Body of pancreas (tissue), 4 donors: ENCODE measurements at places on chromosomes 13 and 19.
A peak's percentile ranks its signal among the peaks of the same experiment; 100 is the strongest.

DNA sequence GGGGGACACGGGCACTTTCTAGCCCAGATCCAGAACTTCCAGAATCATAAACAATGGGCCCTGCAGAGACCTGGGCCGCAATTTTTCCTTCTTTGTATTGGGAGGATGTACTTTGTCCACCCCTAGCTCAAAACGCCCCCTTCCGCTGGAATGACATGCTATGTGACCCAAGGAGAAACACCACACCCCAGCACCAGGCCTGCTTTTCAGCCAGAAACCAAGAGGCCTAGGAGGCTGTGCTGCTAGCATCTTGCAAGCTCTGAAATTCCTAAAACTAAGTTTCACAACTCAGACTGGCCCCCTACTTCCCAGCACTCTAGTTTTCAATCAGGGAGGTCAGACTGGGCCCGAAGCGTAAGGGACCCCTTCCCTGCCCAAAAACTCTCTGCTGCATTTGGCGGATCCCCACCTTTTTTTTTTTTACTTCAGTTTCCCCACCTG is 538 bp downstream of the LSM4 start:
- DNase-seq: no peak

DNA sequence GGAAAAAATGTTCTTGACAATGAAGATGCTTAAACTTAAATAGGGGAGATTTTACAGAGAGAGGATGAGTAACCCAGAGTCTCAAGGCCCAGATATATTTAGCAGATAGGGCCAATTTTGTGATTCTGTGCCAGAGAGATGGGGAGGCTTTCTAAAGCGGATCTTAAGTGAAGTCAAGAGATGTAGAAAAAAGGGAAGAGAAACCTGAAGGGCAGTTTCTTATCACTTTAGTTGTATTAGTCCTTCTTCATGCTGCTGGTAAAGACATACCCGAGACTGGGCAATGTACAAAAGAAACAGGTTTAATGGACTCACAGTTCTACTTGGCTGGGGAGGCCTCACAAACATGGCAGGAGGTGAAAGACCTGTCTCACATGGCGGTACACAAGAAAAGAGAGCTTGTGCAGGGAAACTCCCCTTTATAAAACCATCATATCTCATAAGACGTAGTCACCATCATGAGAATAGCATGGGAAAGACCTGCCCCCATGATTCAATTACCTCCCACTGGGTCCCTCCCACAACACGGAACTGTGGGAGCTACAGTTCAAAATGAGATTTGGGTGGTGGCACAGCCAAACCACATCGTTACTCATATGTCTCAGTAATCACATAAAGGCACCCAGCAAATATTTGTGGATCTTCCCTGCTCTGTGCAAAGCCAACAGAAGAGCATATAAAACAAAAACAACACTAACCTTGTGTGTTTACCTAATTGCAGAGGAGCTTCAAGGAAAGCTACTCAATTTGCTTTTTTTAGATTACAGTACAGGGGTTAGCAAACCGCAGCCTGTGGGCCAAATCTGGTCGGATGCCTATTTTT is 102.6 kb upstream of the MYCBP2 start:
- no peak for DNase-seq

DNA sequence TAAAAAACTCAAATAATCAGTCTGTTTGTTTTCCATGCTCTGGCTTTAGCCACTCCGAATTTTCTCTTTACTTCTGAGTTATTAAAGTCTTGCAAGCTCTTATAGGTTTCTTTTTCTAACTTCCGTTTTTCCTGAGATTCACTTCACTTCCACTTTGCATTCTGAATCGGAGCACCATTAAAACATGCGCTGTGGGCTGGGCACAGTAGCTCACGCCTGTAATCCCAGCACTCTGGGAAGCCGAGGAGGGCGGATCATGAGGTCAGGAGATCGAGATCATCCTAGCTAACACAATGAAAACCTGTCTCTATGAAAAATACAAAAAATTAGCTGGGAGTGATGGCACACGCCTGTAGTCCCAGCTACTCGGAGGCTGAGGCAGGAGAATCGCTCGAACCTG is 357.9 kb downstream of the SLITRK6 start:
- DNase-seq: no peak

GRCh38 chr19:23868630-23869029 is 46.1 kb upstream of the ZNF726 start:
- no peak for DNase-seq

DNA sequence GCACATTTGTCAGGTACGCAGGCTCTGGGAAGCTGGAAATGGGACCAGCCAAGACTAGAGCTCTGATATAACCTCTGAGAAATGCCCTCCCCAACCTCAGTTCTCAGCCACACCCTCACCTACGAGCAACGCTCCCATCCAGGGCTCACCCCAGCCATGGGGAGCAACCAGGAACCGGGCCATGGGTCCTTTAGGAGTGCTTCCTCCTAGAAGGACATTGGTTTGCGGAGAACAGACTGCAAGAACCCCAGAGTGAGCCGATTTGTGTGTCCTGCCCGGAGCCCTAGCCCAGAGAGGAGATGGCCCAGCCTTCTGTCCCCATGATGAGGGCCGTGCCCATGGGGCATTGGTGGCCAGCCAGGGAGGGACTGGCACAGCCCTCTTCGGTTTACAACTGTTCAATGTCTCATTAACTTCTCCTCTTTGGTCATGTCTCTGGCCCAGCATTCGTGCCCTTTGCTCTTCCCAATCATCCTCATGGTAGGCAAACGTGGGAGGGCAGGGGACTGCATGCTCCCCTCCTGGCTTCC is 32.9 kb upstream of the IGSF23 start:
- DNase-seq: no peak

GRCh38 chr19:45403272-45403671 is 1.6 kb downstream of the PPP1R13L start:
- no peak for DNase-seq

DNA sequence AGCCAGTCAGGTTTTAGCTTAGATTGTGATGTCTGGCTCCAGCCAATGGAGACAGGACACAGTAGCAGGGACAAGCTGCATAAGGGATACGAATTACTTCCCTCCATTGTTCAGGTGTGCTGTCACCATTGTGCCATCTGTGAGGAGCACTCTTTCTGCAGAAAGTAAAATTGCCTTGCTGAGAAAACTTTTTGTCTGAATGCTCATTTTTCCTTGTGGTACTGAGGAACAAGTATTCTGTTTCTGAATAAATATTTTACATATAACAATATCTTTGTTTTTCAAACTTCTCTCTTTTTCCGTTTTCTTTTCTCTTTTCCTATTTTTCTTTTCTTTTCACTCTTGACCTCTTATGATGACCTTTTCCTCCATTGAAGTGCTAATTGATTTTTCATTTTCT is 10.2 kb downstream of the SLC10A2 start:
- no peak for DNase-seq

DNA sequence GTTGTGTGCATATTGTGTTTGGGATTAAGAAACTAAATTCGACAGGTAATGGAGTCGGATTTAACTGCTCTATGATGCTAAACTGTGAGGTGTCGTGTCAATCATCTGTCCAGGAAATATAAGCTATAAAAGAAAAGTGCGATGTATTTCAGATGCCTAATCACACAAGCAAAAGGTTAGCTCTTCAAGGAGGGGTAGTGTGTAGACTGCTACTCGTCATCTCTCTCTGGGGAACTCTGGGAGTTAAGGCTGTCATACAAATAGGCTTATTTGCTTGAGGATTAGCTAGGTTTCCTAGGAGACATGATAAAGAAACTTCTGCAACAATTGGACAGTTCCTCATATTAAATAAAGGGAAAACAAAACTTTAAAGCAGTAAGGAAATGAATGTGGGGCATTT is 462.1 kb downstream of the OLFM4 start:
- no peak for DNase-seq

DNA sequence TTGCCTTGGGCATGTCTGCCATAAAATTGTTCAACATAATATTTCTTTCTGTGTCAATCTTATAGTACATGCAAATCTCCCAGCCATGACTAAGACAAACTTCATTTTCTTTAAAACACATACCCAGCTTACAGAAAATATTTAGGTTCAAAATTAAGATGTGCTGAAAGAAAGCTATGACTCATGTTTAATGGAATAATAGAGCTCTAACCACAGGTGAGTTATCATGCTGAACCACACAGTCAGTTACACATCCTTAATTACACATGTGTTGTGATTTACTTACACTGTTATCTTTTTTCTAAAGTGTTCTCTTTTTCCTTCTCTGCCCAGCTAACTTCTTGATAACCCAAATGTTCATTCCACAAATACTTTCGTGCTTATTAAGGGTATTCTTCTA is 1831.2 kb downstream of the OLFM4 start:
- DNase-seq: no peak

- no peak for DNase-seq
These were observed 64.6 kb upstream of the RAP2A start for GRCh38 chr13:97369261-97369893.

DNA sequence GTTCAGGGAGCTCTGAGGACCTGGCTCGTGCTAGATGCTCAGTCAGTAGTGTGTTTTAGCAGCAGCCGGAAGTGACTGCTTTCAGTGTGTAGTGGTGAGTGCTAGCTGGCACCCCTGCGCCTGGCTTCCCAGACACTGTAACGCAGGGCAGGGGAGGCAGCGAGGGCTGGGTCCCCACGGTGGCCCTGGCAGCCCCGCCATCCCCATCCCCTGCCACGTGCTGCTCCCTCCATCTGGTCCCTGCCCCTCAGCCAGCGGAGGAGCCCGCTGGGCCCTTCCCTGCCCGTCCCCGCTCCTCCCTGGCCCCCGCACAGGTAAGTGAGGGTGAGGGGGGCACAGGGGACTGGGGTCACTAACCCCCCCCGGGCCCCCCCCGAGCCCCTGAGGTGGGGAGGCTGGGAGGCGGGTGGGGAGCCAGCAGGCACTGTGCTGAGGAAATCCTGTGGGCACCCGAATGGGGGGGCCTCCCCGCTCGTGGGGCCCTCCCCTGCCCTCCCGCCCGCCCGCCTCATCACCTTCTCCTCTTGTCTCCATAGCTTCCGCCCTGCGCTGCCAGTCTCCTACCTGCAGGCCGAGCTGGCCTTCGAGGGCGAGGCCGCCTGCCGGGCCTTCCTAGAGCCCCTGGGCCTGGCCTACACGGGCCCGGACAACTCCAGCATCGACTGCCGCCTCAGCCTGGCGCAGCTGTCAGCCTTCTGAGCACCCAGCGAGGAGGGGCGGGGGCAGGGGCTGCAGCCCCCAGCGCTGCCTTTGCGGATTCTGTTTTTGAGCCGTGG is 3.2 kb downstream of the LENG9 start:
- no peak for DNase-seq

DNA sequence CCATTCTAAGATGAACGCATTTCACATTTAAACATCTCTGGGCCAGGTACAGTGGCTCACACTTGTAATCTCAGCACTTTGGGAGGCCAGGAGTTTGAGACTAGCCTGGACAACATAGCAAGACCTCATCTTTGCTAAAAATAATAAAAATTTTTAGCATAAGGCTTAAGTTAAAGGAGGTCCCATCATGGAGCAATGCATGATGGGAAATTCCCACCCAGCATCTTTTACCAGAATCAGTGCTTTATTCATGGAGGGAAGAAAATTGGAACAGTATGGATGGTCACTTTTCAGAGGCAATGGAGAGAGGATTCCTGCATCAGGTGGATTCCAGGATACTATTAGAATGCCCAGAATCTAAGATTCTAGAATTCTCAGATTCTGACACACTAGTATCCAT is 3.8 kb upstream of the KLK8 start:
- no peak for DNase-seq

- DNase-seq: no peak
These were observed 3.9 kb downstream of the PRRG2 start for GRCh38 chr19:49585023-49585422.

GRCh38 chr13:101757446-101758039 is 305.1 kb downstream of the ITGBL1 start:
- no peak for DNase-seq

DNA sequence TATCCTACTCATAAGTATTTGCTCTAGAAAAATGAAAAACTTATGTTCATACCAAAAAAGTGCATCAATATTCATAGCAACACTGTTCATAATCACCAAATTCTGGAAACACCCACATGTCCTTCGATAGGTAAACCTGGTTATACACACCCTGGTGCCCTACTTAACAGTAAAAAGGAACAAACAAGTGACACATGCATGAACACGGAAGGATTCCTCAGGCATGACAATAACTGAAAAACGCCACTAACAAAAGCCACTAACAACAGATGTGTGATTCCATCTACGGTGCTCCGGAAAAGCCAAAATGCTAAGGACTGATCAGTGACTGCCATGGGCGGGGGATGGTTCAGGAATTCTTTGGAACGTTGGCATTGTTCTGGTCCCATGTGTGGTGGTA is 65.5 kb downstream of the STK24 start:
- no peak for DNase-seq

DNA sequence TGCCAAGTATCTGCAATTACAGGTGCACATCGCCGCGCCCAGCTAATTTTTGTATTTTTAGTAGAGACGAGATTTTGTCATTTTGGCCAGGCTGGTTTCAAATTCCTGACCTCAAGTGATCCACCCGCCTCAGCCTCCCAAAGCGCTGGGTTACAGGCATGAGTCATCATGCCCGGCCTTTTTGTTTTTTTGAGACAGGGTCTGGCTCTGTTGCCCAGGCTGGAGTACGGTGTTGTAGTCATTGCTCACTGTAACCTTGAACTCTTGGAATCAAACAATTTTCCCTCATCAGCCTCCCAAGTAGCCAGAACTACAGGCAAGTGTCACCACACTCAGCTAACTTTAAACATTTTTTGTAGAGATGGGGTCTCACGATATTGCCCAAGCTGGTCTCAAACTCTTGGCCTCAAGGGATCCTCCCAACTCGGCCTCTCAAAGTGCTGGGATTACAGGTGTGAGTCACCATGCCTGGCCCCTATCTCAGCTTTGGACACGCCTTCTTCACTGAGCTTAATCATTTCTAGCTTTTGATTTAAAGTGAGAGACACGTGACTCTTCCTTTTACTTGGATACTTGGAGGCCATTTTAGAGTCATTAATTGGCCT is 4.0 kb upstream of the IRGC start:
- no peak for DNase-seq

GRCh38 chr13:113813749-113814434 is 50.0 kb downstream of the GAS6 start:
- DNase-seq: peak; percentile 62

DNA sequence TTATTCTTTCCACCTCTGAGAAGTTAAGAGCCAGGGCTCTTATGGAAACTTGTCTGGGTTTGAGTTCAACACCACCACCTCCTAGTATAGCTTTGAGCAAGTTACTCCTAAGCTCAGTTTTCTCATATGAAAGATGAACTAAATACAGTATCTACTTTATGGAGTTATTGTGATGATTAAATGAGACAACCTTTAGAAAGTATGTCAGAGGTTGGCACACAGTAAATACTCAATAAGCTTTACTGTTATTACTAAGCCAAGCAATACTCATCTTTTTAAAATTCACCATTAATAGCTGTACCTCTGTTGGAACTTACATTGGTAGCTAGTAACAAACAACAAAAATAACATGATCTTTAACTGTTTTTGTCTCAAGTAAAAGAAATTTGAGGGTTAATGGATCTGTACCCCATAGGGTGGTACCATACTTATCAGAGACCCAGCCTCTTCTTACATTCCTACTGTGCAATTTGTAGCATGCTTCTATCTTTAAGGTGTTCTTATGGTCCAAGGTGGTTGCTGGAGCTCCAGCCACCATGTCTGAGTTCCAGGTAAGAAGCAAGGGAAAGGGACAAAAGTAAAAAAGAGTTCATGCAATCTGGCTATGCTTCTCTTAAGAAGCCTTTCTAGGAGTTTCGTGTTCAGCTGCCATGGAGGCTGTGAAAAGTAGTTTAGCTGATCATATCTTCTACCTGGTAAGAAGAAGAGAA is 24.1 kb upstream of the NDFIP2 start:
- DNase-seq: no peak

GRCh38 chr13:49550942-49551644 is 34.3 kb downstream of the RCBTB1 start:
- no peak for DNase-seq
